ENCODE measurements at places on chromosomes 6 and 20. TPM values are rescaled to one million over a fixed set of nuclear protein-coding genes. Genes with fewer than 3 reads are reported as not detected.

- DNase-seq: no peak
These were observed 3.5 kb downstream of the PAX1 start for GRCh38 chr20:21708738-21709534.

RPS6KA2 gene
- total RNA-seq: 29.0 TPM

MGME1 gene
- 16.1 TPM for total RNA-seq

DNA sequence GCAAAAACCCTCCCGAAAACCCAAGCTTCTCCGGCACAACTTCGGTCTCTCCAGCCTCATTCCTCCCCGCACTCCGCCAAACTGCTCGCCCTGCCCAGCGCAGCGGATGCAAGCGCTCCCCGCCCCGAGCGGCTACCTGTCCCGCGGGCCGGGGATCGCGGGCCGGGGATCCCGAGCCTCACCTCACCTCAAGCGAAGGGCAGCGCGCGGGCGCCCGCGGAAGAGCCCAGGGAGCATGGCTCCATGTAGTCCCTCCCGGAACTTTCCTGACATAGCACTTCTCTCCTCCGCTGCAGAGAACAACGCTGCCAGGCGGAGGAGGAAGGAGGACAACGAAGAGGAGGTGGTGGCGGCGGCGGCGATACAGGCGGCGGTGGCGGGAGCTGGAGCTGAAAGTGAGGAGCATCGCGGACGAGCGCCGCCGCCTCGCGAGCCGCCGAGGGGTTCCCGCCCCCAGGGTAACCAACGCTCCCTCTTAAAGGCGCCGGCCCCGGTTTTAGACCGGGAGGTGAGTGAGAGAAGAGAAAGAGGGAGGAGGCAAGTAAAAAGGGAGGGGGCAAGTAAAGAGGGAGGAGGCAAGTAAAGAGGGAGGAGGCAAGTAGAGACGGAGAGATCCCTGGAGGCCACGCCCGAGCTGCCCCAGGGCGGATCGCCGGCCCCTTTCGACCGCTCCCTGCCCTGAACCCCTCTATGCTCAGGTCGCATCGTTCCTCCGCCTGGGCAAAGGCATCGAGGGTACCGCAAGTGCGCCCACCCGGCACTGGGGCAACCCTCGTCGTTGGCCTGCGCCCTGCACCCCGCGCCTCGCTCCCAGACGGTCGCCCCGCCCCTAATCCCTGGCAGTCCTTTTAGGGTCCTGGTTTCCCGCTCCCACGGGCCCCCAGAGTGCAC lies at the start of gene GPR63:
GPR63 (minus strand) TSS at position 397 of the 891 bp plus-strand sequence. CDS start 37,746 bp downstream, outside the sequence.
- DNase-seq: peak; percentile 49

DNA sequence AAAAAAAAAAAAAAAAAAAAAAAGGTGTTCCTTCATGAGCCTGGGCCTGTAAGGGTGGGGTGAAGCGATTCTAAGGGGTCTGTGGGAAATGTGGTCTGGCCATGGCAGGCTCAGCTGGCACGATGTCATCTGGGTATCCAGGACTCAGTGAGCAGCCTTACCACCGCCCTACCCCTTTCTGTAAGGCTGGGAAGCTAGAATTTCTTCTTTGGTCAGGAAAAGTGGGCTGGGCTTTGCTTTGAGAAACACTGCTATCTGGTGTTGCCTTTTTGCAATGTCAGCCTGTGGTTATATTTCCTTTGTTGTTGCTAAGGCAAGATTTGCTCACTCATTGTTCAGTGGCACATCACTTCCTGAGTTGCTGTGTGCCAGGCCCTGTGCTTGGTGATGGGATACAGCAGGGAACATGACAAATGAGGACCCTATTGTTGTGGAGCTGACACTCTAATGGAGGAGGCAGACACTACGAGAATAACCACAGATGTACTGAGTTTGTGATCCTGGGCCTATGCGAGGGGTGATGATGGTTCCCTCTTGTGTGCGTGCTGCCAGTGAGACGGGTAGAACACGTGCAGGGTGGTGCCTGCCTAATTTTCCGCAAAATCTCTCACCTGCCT lies 45.9 kb upstream of the ZNFX1 start:
- no peak for DNase-seq

DNA sequence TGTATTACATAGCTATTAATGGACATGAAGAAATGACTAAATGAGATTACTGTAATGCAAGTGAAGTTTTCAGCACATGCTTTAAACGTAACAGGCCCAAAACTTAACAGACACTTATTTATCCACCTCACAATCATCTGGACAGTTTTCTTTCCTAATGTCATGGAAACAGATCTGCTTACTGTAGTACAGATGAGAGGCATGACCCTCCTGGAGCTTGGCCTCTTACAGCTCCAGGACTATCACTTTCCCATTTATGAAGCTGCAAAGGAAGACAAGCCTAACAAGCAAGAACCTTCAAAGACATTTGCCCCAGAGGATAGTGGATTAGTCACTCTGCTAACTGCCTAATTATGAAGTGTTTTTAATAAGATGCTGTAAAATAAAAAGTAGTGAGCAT lies 419.3 kb downstream of the PHF3 start:
- no peak for DNase-seq

GRCh38 chr20:17570347-17571152 lies 675 bp downstream of the DSTN start:
- peak; percentile 34 for DNase-seq

DNMT3B gene
- total RNA-seq: 0.85 TPM

IYD gene
- 0.83 TPM for total RNA-seq

- DNase-seq: no peak
These were observed 113.9 kb downstream of the SLC22A3 start for GRCh38 chr6:160462116-160462515.

BNIP5 gene
- 35.4 TPM for total RNA-seq

- no peak for DNase-seq
These were observed 371.7 kb upstream of the SASH1 start for GRCh38 chr6:147970970-147971369.

BMP7 gene
- not detected for total RNA-seq

DNA sequence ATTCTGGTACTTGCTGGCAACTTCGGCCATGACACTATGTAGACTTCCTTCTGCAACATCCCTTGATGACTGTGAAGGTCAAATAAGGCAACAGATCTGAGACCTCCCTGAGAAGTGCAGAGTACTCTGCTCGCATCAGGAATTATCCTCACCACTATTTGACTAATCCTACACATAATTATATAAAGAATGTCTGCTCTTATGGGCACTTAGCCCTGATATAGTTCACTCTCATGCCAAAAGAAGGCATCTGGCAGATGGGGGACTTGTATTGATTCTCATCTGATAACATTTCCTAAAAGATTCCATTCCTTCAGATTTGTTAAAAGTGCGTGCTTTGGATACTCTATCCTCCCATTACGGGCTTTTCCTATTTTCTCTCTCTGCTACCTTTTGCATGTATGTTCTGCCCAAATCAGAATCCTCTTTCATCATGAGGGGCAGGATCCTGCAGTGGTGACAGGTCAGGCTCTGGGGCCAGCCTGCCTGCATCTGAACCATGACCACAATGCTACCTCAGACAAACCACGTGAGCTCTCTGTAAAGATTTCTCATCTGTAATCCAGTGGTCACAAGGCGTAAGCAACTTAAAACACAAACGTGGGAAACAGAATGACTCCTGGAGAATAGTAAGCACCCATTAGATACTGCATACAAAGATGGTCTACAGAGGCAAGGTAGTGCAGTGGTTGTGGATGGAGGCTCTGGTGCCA lies 134.0 kb downstream of the GJA10 start:
- no peak for DNase-seq

- no peak for DNase-seq
These were observed 152.0 kb upstream of the EPHA7 start for GRCh38 chr6:93571346-93571745.

CFB gene
- 183 TPM for total RNA-seq

KCNK5 gene
- 150 TPM for total RNA-seq

DNA sequence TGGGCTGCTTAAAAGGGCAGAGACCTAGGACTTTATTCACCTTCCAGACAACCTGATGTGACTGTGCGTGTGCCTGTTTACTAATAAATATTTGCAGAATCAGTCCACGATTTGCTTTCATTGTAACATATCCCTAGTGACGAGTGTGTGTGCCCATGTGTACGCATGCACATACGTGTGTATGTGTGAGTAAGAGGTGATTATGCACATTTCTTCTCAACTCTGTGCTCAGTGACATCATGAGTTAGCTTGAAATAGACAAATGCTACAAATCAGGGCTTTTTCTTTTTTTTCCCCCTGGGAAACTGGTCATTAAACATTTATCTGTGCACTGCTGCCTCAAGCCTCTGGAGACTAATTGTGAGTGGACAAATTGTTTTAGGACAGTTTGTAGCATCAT lies 242.6 kb upstream of the SOX4 start:
- no peak for DNase-seq

- DNase-seq: no peak
These were observed 176.7 kb downstream of the CLIC5 start for GRCh38 chr6:45838996-45839395.

GRCh38 chr6:70171236-70171635 lies 131.6 kb downstream of the COL9A1 start:
- no peak for DNase-seq

CLVS2 gene
- not detected for total RNA-seq

CST5 gene
- total RNA-seq: not detected

- peak; percentile 92 for DNase-seq
These were observed 1.5 kb upstream of the TENT5A start for GRCh38 chr6:81753711-81754577.

SYNJ2 gene
- total RNA-seq: 26.8 TPM

GRCh38 chr6:35495258-35496035 lies 1.4 kb downstream of the TEAD3 start:
- no peak for DNase-seq

SAPCD1 gene
- 9.3 TPM for total RNA-seq

- no peak for DNase-seq
These were observed 82.3 kb downstream of the SYNE1 start for GRCh38 chr6:152554851-152555250.

FAM83B gene
- total RNA-seq: 40.2 TPM

ZSCAN26 gene
- 20.4 TPM for total RNA-seq

FOXS1 gene
- not detected for total RNA-seq

GRCh38 chr6:140697585-140697984 lies 1323.1 kb upstream of the CITED2 start:
- DNase-seq: no peak

DNA sequence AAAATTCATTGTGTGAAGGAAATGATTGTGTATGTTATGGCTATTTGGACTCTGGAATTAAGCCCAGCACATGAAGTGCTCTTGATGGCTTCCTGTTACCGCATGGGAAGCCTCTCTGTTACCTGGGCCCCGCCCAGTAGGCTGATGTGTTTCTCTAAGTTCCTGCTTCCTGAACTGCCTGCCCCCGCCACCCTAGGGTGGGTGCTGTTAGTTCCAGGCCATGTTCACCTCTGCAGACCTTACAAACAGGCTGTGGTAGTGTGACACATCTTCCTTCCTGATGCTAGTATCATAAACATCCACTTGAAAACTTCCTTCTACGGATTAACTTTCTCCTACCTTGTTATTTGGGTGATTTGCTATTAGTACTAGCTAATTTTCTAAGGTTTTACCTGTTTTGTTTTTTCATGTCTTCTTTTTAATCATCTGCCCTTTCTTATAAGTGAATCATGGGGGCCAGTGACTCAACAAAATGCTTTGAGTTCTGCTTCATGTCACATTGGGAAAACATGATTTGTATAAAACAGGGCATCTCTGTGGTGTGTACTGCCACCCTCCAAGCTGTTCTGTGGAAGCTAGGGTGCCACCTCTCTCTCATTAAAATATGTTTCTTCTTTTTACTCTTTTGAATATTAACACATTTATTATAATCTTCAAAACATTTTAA lies 40.6 kb downstream of the SH3BGRL2 start:
- DNase-seq: peak; percentile 93

PACSIN1 gene
- not detected for total RNA-seq

GRCh38 chr6:19041906-19042305 lies 654.8 kb downstream of the RNF144B start:
- DNase-seq: no peak

GRCh38 chr20:52805296-52805571 lies 166.9 kb upstream of the TSHZ2 start:
- DNase-seq: no peak

DNA sequence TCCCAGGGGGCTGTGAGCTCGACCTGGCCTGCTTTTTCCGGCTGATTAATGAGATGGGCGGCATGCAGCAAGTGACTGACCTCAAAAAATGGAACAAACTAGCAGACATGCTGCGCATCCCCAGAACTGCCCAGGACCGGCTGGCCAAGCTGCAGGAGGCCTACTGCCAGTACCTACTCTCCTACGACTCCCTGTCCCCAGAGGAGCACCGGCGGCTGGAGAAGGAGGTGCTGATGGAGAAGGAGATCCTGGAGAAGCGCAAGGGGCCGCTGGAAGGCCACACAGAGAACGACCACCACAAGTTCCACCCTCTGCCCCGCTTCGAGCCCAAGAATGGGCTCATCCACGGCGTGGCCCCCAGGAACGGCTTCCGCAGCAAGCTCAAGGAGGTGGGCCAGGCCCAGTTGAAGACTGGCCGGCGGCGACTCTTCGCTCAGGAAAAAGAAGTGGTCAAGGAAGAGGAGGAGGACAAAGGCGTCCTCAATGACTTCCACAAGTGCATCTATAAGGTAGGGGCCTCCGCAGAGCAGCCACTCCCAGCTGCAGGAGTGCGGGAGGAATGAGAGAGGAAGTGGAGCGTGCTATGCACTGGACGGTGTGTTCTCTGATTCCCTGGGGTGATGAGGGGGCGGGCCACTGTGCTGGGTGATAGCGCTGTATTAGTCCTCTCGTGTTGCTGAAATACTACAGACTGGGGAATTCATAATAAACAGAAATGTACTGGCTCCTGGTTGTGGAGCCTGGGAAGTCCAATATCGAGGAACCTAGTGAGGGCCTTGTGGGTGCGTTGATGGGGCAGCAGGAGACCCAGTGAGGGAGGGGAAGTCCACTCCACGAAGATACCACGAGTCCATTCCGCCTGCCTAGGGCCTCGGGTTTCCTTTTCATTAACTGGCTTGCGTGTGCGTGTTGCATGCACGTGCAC lies 161.7 kb downstream of the DTNBP1 start:
- DNase-seq: no peak

DNA sequence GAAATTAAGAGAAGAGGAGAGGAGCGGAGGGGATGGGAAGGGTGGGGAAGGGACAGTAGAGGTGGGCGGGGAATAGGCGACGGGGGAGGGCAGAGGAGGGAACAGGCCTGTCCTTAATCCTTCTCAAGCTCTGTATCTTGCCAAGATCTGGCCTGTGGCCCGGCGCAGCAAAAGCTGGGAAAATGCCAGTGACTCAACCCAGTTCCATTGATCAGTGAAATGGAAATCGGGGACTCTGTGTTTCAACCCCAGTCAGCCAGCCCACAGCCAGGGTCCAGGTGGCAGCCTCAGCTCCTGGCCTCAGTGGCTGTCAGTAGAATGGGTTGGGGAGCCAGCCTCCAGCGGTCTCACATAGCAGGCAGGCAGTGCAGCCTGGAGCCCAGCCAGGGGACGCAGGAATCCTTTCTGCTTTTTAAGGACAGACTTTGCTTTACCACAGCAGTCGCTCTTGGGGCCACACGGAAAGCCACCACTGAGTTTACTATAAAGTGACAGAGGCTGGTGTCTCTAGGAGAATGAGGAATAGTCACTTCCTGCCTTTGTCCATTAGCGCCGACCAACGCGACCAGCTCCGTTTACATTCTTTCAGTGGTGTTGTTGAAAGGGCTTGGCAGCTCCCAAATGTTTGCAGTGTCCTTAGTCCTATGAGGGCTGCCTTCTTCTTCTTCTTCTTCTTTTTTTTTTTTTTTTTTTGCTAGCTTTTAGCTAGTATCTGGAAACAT lies 128.0 kb downstream of the RIN2 start:
- peak; percentile 86 for DNase-seq

All from Peyer's patch (tissue), 4 donors.